ENCODE measurements at places on chromosomes 2 and 18.

DNA sequence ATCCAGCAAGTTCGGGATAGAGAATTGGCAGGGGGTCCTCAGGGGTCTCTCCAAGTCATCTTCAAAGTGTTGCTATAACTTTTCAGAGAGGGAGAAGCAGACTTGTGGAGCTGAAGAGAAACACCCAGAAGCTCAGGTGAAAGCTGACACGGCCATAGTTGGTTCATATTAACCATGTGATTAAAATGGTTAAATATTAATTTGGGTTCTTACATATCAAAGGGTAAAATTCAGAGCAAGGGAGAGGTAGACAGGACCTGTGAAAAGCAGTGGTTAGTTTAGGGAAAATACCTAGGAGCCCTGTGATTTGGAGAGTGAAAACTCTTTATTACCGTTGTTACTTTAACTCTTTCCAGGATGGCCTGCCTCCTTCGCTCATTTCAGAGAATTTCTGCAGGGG lies at the start of gene UGT1A6:
UGT1A6 (plus strand) TSS at position 243 of the 400 bp plus-strand sequence; CDS start at position 358, 115 bp downstream.
- DNase-seq, result no peak

DNA sequence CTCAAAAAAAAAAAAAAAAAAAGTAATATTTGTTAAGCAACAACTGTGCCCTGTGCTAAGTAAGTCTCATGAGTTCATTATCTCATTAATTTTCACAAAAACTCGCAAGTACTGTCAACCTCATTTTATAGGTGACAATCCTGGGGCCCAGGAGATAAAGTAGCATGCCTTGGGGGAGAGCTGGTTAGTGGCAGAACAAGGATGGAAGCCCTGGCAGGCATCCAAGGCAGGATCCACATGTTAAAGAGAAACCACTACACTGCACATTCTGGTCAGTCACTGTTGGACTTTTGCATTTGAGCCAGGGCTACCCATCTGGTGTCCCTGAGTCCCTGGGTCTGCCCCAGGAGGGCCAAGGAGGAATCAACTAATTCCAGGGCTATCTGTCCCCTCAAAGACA lies 54.6 kb downstream of the ZFP36L2 start:
- no peak for DNase-seq

DNA sequence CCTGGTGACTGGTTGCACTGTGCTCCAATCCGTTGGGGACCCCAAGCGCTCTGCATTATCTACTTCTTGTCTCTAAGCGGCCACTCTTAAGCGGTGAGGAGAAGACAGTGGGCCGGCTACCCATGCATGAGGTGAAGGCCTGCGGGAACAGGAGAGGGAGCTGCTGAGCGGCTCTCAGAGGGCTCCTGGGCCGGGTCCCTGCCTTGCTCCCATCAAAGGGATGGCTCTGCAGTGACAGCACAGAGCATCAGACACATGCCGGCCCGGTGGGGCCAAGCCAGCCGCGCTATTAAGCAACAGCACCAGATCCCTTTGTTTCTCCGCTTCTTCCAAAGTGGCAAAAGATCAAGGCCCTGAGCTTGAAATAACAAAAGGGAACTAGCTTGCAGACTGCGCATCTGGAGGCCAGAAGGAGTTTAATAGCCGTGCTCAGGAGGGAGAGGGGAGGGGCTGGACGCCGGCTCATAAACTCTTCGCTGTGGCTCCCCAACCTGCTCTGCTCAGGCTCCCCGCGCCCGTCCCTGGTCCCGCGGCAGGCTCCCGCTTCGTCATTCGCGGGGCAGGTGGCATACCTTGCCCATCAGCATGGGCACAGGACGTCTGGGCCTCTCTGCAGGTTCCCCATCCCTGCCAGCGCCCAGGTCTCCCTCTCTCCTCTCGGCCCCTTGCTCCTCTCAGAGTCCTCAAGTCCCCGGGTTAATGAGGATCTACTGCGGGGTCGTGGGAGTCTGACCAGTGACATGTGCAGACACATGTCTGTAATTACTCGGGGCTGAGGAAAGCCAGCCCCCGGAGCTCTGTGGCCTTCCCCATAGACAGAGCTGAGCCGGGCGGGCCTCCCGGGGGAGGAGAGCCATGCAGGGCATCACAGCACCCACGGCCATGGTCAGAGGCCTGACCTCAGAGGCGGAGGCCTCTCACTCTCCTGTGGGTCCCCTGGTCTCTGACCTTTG lies 96.7 kb downstream of the ASB1 start:
- DNase-seq, result peak; percentile 58

DNA sequence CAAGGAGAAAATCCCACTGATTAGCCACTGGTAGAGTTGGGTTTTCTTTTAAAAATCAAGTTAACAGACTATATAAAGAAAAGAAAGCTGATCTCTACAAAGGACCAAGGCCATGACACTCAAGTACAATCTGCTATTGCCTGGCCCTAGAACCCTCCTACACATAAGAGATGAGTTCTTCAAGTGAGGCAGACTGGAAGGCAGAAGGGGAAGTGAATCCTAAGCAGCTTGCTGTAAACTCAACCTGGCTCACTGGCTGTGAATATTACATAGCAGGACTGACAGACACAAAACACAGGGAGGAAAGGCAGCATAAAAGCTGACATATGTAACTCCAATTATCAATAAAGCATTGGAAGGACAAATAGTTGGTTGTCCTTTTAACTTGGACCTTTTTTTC lies 65.4 kb downstream of the TRIP12 start:
- DNase-seq, result no peak

- no peak for DNase-seq
Measured at GRCh38 chr18:63980896-63981460, 11.1 kb downstream of the SERPINB8 start.

- no peak for DNase-seq
Measured at GRCh38 chr2:169077674-169078240, 8.4 kb downstream of the DHRS9 start.

DNA sequence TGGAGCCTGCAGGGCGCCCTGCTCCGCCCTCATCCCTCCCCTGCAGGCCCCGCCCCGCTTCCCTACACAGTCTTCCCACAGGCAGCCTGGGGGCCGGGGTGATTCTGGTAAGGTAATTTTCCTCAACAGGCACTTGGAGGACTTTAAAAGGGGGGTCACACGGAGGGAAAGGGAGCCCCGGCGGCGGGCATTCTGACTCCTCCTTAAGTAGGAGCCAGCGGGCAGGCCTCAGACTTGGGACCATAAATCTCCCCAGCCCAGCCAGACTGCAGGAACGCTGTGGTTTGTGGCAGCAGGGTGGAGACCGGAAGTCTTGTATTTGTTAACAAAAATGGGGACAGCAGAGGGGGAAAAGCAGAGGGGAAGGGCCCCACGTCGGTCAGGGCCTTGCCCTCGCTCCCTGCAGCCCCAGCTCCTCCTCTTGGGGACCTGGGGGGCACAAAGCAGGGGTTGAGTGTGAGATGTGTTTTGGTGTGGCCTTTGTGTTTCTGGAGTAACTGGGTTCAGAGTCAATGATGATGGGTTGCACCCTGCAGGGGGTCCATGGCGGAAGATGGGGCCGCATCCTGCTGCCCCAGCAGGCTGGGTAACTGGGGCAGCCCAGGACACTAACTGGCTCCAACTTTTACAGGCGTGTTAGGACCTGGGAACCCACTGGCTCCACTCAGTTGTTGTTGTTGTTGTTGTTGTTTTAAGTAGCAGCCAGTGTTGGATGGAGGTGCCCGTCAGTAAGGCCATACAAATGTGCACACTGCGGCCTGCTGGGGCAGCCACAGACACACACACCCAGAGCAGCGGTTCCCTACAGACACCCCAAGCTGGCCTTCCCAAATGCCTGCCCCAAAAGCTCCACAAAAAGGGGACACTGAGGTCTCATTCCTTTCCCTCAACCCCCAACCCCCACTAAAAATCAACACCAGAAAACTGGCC lies 27.7 kb downstream of the SMAD7 start:
- peak; percentile 81 for DNase-seq

DNA sequence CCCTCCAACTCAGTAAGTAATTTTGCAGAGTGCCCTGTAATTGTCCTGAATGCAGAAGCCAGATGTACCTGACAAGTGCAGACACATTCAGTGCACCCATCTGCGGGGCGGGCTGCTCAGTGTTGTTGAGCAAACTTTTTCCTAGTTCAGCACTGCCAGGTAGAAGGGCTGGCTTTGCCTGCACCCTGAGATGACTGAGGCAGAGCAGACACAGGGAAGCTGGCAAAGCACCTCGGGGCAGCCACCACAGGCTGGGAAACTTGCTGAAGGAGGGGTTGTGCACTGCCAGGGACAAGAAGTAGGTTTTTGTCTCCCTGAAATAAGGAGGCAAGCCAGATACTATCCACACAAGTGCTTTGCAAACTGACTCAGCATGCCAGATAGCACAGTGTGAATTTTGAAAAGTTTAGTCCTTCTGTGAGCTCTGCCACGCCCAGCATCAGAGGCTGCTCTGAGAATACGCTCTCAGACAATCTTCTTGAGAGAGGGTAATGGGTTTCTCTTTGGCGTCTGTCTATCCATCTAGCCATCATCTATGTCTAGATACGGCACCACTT lies 62.3 kb downstream of the SOWAHC start:
- no peak for DNase-seq

GRCh38 chr2:199468561-199469513 lies 11.1 kb upstream of the SATB2 start:
- DNase-seq, result no peak

DNA sequence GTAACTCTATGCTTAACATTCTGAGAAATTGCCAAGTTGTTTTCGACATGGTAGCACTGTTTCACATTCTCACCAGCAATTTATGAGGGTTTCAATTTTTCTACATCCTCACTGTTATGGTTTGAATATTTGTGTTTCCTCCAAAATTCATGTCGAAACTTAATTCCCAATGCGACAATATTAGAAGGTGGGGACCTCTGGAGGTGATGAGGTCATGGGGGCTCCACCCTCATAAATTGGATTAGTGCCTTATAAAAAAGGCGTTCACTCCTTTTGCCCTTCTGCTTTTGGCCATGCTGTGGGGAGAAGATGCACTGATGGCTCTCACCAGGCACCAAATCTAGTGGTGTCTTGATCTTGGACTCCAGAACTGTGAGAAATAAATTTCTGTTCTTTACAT lies 110.3 kb downstream of the HRH4 start:
- no peak for DNase-seq

DNA sequence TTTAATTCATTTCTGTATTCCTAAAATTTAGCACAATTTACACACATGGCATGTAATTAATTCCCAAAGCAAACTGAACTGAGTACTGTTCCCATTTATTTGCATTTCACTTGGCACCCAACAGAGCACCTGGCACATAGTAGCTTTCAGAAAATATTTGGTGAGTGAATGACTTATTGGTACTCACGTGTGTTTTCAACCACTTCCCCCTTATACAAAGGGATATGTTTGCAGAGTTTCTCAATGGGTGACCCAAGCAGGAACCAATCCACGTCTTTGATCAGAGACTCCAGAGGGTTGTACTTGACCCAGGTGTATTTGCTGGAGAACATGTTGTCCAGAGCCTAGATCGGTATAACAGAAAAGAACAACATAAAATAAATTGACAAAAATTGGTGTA lies 6.6 kb downstream of the GKN2 start:
- no peak for DNase-seq

DNA sequence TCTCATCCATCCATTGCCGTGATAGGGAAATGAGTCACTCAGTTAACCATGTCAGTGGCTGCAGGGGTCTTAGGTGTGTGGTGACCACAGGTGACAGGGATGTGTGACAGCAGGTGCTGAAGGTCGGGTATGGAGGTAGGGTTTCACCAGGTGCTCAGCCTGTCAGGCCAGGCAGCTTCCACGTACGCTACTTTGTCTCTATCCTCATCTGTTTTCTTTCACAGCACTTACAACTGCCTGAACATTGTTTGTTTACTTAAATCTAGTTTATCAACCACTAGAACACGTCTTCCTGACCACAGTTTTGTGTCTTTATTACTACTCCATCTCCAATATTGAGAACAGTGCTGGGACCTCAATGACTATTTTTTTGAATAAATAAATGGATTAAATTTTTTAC lies 11.4 kb upstream of the UXS1 start:
- DNase-seq, result no peak

- DNase-seq, result no peak
Measured at GRCh38 chr18:37380546-37381110, 185.0 kb downstream of the CELF4 start.

GRCh38 chr18:48335829-48336228 lies 73.4 kb downstream of the ZBTB7C start:
- DNase-seq, result no peak

DNA sequence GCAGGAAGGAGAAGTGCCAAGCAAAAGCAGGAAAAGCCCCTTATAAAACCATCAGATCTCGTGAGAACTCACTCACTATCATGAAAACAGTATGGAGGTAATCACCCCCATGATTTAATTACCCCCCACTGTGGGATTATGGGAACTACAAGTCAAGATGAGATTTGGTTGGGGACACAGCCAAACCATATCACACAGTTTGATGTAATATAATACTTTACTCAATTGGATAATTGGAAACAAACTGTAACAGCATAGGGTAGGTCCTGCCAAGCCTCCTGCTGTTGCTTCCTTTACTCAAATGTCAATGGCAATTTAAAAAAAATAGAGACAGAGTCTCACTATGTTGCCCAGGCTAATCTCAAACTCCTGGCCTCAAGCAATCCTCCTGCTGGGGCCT lies 15.5 kb upstream of the METTL21A start:
- no peak for DNase-seq

DNA sequence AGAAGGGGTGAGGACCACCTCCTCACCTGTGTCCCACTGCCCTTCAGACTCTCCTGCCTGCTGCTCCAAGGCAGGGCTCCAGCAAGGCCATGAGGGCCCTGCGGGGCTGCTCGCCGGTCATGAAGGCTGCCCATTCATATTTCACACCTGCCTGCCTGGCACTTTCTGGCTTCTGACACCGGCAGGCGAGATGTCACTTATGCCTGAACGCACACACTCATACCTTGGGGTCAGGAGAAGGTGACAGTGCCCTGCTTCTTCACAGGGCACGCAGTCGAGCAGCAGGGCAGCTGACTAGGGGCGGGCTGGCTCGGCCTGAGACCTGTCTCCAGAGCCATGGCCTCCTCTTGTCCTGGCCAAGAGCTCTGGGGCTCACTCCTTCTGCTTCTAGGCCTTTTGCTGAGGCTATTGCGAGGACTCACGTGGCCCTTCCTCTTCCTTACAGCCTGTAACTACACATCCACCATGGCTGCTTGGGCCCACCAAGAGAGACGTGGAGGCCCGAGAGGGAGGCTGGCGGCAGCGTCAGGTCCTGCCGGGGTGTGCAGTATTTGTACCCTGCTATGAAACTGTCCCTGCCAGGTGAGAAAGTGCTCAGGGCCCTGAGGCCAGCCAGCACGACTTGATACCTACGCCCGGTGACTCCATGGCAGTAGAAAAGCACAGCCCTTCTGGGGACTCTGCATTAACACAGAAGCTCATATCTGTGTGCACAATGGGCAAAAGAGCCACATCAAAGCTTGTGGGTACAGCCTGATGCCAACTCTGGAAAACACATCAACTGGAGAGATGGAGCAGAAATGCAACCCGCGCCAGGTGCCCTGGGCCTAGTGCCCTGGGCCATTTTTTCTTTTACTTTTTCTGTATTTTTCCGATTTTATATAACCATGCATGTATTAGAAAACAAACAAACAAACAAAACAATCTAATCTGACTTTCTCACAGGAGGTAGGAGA lies 30.6 kb downstream of the HS6ST1 start:
- DNase-seq, result no peak
